Glomerular endothelial cell (primary cell): ENCODE measurements at places on chromosomes 11 and 22. TPM values are rescaled to one million over a fixed set of nuclear protein-coding genes. Genes with fewer than 3 reads are reported as not detected.

- no peak for DNase-seq
Observed at GRCh38 chr11:116421529-116422185, 351.1 kb downstream of the BUD13 start.

Gene FBXO7
- 82.9 and 101 TPM in 2 replicates for total RNA-seq

Gene PATZ1
- total RNA-seq, result 14.7 and 20.4 TPM in 2 replicates

DNA sequence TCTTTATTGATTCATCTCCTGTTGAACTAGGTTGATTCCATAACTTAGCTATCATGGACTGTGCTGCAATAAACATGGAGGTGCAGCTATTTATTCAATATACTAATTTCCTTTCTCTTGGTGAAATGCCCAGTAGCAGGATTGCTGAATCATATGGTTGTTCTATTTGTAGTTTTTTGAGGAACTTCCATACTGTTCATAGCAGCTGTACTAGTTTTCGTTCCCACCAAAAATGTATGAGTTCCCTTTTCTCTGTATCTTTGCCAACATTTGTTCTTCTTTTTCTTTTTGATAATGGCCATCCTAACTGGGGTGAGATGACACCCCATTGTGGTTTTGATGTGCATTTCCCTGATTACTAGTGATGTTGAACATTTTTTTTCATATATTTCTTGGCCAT is 87.2 kb upstream of the NAV2 start:
- no peak for DNase-seq

- DNase-seq, result no peak
Observed at GRCh38 chr22:45192701-45193187, 29.0 kb downstream of the NUP50 start.

GRCh38 chr11:33222052-33222750 is 35.0 kb upstream of the HIPK3 start:
- no peak for DNase-seq

GRCh38 chr22:24803064-24803542 is 2.9 kb upstream of the SGSM1 start:
- no peak for DNase-seq

Gene MRTFA
- 64.6 and 91.6 TPM in 2 replicates for total RNA-seq

Gene JAML
- total RNA-seq, result not detected in 2 replicates

Gene NOX4
- total RNA-seq, result 37.7 and 65.5 TPM in 2 replicates

GRCh38 chr11:106421676-106422292 is 344.3 kb downstream of the AASDHPPT start:
- no peak for DNase-seq

Gene YPEL4
- total RNA-seq, result 0.24 and 0.41 TPM in 2 replicates

Gene SESN3
- total RNA-seq, result 8.9 and 19.8 TPM in 2 replicates

Gene TCN2
- 40.1 and 47.5 TPM in 2 replicates for total RNA-seq

GRCh38 chr11:31873124-31873523 is 62.0 kb upstream of the PAX6 start:
- DNase-seq, result no peak

Gene GGT5
- total RNA-seq, result 12.8 and 24.3 TPM in 2 replicates

DNA sequence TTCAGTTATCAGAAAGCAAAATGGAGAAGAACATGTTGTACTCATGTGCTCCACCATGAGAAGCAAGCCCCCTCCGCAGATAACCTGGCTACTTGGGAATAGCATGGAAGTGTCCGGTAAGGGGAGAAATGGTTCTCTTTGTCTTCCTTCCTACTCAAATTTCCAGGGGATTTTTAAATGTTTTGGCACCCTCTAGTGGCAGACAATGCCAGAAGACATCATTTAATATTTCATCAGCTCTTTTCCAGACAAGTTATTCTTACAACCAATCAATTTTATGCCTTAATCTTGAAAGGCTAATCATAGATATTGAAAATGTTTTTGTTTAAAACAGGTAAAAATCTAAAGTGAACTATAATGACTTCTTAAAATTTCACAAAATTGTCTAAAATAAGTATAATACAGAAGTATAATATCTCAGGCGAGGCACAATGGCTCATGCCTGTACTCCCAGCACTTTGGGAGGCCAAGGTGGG is 15.7 kb downstream of the CRTAM start:
- peak; percentile 56 for DNase-seq

DNA sequence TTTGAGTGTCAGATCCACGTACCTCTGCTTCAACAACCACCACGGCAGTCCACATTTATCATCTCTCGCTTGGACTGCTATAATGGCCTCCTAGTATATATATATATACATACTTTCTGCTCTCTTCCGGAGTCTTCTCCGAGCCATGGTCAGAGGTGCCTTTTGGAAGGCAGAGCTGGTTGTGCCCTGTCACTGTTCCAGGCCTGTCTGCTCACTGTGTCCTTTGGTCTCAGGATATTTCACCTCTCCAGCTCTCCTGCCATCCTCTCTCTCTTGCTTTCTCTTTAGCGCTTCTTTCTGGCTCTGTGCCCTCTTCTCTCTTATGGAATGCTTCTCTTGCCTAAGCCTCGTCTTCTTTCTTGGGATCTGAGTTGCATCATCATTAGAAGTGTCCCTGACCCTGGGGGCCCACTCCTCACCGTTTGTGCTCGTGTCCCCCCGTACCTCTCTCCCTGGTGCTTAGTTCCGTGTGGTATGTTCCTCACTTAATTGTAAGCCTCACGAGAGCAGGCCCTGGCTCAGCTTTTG is 86.1 kb upstream of the RASSF10 start:
- no peak for DNase-seq
